Sigmoid colon (tissue), 7 donors: ENCODE measurements at places on chromosomes 13 and 19.

GRCh38 chr19:35715981-35716800, 1.6 kb upstream of the KMT2B start:
- DNase-seq: peak; percentile 83

DNA sequence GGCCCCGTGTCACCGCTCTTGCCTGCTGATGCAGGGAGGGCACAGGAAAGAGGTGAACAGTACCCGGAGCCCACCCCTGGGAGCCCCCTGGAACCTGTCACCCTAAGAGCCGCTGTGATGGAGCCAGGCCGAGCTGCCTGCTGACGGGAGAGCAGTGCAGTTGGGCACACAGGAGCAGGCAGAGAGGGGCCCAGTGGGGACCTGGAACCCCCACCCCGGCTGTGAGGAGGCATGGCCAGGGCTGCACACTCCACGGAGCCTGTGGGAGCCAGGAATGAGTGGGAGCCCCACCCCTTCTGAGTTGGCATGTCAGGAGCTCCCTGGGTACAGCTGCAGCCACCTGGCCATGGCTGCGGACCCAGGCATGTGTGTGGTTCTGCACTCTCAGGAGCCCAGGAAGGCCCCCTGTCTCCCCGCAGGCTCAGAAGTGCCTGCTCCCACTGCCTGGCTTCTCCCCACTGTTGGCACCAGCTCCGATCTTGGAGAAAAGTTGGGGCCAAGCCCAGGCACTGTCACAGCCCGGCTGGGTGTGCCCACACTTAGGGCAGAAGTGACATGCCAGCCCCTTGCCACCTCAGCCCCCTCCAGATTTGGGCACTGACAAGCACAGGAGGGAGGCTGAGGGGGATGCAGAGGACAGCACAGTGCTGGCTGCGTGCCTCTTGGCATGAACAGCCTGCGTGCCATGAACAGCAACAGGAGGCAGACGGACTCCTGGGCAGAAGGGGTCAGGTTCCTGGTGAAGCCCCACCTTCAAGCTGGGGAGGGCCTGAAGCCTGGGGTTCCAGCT, 6.3 kb downstream of the CFAP97D2 start:
- no peak for DNase-seq

- DNase-seq: no peak
Measured at GRCh38 chr13:46855664-46856063, 41.2 kb downstream of the HTR2A start.

DNA sequence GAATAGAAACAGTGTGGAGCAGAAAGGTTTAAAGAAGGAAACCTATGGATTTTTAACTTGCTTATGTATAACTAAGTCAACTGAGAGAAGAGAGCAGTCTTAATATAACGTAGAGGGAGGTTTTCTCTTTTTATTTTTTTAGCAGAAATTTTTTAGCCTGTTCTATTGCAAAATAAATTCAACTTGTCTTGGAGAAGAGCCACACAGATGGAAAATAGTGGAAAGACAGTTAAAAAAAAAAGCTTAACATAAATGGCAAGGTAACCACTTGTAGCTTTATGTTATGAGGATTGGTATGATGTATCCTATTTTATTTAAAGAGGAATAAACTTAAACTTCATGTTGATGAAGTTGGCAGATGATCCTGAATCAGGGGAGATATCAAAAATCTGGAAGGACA, 312.4 kb downstream of the SHISA2 start:
- DNase-seq: no peak

DNA sequence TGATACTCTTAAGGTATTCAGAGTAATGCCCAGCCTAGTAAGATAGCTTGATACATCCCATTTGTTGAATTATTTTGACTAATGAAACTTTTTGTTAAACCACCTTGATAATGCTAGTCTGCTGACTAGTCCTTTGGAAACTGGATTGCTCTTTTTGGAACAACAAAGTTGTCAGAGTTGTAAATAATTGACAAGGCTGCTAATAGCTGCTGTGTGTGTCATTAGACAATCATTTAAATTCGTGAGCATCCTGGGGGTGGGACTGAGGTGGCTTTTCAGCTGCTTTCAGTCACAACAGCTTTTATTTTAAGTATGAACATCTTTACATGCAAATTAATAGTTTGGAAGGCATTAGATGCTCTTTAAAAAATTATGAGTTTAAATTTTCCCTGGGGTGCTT, 153.5 kb downstream of the HS6ST3 start:
- DNase-seq: no peak

DNA sequence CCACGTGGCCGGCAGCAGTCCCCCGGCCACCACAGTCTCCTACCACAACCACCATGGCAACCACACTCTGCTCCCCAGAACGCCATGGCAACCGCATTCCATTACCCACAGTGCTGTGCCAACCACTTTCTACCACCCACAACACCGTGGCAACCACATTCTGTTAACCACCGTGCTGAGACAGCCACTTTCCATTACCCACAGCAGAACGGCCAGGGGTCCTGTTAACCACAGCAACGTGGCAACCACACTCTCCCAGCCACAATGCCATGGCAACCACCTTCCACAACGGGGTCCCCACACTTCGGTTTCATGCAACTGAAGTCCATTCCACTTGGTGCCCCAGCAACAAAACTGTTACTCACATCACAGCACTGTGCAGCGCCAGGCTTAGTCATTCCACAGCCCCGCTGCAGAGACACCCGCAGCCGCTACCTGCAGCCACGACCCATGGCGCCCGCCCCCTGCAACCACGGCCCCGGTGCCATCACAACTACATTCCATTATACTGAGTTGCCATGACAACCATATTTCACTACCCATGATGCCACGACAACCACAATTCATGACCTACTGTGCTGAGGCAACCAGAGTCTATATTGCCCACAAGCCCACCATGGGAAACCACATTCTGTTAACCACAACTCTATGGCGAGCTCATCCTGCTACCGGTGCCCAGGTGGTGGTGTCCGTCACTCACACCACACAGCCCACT, 10.0 kb downstream of the DPF1 start:
- no peak for DNase-seq
